ENCODE measurements at places on chromosomes 2 and 18.

GRCh38 chr2:187319441-187320108, 128.5 kb downstream of the CALCRL start:
- DNase-seq, result no peak

- peak; percentile 13 for DNase-seq
Measured at GRCh38 chr2:187994464-187995331, 297.0 kb upstream of the GULP1 start.

DNA sequence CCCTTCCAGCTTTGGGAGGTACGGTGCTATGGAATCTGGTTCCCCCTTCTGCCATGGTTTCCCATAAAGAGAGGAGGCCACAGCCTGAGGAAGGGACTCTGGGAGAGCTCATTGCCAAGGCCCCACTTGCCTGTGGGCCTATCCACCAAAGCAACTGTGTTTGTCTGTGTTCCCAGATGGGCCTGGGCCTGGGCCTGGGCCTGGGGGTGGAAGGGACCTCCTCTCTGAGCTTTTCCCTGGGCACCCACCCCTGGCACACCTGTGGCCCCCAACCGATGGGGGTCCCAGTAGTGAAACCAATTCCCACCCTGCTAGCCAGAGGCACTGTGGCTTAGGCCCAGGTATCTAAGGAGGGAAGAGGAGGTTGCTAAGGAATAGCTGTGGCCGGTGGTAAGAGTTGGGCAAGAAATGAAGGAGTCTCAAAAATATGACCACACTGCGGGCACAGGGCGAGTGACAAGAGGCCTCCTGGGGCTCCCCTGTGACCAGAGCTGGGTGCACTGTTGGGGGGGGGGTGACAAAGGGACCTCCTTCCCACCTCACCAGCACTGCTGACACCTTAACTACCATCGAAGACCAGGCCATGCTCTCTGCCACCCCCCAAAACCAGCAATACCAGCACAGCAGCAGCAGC, 4.9 kb upstream of the DUSP2 start:
- DNase-seq, result no peak

DNA sequence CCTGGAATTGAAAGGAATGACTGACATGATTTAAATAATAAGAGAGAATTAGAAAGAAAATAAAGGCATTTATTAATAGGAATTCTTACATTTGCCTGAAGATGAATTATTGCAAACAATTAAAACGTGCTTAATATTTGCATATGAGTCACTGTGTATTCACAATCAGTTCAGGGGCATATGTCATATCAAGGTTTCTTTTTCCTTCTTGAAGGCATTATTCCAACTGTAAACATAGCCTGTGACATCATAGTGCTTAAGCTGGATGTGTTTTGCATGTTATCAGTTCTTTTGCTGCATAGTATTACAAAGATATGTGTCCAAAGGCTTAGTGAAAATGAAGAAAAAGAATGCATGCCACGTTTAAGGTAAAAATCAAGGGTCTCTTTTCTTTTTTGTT, 80.8 kb downstream of the MEIS1 start:
- DNase-seq, result no peak

DNA sequence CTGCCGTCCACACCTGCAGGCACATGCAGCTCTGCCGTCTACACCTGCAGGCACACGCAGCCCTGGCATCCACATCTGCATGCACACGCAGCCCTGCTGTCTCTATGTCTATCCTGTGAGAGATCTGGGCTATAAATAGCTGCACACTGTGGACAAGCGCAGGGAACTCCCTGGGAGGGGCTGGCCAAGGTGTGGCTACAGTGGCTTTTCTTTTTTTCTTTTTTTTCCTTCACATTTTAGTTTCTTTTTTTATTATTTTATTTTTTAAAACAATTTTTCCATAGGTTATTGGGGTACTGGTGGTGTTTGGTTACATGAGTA, 42.0 kb downstream of the TMEM182 start:
- DNase-seq, result no peak

- no peak for DNase-seq
Measured at GRCh38 chr2:134320930-134321329, 67.1 kb downstream of the MGAT5 start.

- DNase-seq, result no peak
Measured at GRCh38 chr2:39981883-39982311, 202.8 kb upstream of the THUMPD2 start.

Data from NK-92 treated with Interleukin-12 subunit alpha and Interleukin-12 subunit beta, amount 100 ng/mL, for 24 hours (cell line).